Hematopoietic multipotent progenitor cell treated with erythropoietin and hydrocortisone succinate and interleukin-3 and kit ligand, for 8 days (in vitro differentiated cells): ENCODE measurements at places on chromosomes 6 and 20.
A peak's percentile ranks its signal among the peaks of the same experiment; 100 is the strongest.

DNA sequence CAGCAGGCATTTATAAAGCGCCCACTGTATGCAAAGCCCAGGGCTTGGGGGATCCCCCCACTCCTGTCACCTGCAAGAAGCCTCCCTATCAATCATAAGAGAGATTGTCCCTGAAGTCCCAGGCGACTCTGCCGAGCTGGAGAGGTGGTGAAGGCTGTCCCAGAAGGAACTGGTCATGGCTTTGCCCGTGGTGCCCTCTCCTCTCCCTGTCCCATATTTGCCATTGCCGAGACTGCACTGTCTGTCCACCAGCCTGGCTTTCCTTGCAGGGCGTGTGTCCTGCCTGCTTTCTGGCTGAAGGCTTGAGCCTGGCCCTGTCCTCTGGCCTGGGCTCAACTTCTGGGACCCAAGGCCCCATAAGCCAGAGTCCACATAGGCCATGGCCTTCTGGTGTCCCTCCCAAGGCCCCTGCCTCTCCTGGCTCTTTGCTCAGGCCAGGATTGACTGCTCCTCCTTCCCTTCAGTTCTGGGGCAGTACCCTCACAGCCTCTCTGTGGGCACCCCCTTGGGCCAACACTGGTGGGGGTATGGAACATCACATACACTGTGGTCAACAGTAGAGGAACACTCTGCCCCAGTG, 46.9 kb downstream of the CPXM1 start:
- DNase-seq: no peak

- DNase-seq: no peak
Observed at GRCh38 chr20:22403022-22403631, 181.2 kb downstream of the FOXA2 start.

- no peak for DNase-seq
Observed at GRCh38 chr6:96279084-96279483, 242.5 kb upstream of the UFL1 start.

DNA sequence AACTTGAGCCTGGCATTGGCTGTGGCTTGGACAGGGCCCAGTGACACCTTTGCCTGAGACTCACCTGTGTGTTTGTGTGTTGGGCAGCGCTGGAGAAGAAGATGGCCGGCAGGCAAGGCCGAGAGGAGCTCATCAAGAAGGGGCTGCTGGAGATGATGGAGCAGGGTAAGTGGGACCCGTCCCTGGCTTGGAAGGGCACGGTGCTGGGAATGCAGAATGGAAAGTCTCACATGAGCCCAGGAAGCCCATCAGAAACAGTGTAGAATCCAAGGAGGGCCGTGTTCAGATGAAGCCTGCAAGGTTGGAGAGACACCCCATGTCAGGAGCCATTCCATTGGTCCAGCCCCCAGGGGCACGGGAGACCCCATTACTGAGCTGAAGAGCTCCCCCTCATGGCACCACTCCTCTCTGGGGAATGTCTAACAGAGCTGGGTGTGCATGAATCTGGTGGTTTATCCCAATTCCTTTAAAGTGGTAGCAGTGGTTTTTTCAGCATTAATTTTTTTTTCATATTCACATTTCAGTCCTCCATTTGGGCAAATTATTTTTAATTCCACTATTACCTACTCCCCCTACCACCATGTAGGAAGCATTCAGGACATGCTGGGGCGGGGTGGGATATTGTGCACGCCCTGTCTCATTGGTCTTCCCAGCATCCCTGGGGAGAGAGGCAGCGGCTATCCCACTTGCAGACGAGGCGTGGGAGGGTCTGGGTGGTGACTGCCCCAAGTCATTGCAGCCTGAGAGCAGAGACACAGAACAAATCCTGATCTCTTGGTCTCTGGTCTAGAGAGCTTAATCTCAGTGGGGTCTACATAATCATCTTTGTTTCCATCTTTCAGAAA, 143.6 kb downstream of the PHACTR3 start:
- DNase-seq: no peak

GRCh38 chr6:57305761-57306160, 11.7 kb upstream of the PRIM2 start:
- no peak for DNase-seq

DNA sequence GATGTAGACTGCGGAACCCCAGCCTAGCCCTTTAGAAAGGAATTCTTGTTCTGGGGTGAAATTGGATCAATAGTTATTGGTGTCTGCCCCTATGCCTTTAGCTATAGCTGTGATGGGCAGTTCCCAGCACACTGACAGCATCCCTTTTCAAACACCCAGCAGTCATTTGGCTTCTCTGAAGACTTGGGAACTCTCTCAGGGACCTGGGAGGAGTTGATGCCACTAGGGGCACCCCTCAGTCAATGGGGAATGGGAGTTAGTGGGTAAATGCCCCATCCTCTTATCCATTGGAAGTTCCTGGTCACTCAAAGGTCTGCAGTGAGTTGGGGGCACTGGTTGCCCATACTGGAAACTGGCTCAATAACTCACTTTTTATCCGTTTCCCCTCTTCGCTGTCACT, 31.6 kb upstream of the CSNK2A1 start:
- no peak for DNase-seq

DNA sequence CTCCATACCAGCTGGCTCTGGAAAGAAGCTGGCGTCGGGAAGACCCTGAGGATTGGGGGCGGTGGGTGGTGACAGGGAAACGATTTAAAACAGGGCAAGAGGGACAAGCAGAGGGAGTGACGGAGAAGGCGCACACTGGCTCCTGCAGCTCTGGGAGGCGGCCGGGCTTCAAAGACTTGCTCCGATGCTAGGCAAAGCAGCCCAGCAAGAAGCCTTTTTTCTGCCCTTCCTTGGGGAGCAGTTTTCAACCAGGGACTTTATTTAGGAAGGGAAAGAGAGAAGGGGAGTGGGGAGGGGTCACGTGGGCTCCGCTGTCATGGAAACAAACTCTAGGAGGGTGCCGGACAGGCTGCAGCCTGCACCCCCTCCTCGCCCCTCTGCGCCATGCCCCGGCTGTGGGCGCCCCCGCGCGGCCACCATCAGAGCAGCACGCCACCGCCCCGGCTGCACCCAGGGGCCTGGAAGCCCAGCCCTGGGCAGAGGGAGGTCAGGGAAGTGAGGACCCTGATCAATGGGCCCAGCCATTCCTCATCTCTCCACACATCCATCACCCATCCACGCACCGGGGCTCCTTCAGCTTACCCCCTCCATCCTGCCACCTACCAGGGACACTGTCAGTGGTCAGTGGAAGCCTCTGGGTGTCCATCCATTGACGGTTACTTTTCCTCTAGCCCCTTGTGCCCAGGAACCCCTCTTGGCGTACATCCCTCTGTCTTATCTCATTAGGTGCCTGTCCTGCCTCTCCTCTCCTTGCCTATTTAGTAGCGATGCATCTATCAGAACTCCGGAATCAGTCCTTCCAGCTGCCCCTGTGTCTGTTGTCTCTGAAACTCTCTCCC, 66.6 kb upstream of the CCDC167 start:
- DNase-seq: peak; percentile 14

- no peak for DNase-seq
Observed at GRCh38 chr6:163355426-163355991, 59.0 kb upstream of the QKI start.

GRCh38 chr6:163398815-163399214, 15.7 kb upstream of the QKI start:
- no peak for DNase-seq

DNA sequence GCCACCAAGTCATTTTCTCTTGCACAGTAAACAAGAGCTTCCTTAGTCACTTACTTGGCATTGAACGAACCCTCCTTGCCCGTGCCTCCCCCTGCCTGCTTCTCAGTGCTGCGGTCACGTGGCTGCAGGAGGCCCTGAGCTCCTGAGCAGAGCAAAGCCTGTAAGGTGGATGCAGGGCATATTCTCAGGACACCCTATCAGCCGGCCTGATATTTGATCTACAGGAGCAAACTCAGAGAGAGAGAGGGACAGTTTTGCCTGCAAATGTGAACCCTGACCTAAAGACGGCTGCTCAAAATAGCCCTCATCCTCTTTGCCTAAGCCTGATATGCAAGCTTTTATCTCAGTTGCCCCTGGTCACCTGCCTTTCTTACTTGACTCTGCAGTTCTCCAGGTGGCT, 93.0 kb upstream of the POPDC3 start:
- no peak for DNase-seq

DNA sequence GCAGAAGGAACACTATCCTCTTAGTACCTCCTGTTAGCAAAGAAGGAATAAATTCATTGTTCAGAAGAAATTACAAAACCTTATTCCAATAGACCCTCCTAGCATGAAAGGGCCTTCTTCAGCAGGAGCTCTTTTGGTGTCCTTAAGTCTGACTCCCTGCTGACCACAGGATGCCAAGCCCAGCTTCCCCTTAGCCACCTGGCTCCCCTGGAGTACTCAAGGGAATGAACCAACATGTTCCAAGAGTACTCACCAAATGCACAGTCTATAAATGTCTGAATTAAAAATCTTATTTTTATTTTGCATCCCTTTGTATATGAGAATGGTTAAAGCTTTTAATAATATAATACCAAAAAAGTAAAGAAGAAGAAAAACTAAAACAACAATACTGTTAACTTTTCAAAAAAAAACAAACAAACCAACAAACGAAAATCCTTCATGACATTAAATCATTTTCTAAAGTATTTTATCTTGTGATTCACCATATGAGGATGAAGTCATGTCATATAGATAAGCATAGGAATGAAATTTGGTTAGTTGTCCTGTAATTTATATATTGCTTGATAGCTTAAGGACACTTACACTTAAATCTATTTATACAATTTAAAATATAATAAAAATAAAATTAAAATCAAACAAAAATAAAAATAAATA, 1355.1 kb downstream of the HACE1 start:
- DNase-seq: no peak

DNA sequence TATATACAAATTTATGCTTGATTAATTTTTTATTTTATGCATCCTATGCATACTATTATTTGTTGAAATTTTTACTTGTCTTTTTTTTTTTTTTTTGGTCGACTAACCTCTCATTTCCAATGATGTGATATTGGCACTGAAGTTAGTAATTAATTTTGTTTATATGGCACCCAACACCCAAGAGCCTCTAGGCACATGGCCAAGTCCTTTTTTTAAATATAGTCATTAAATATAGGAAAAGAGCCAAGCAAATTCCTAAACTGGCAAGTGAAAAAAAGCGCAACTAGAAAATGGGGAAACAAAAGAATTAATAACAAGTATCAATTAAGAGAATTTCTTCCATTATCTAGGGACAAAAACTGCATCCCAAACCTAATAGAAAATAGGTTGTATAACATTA, 85.5 kb upstream of the HS3ST5 start:
- no peak for DNase-seq

DNA sequence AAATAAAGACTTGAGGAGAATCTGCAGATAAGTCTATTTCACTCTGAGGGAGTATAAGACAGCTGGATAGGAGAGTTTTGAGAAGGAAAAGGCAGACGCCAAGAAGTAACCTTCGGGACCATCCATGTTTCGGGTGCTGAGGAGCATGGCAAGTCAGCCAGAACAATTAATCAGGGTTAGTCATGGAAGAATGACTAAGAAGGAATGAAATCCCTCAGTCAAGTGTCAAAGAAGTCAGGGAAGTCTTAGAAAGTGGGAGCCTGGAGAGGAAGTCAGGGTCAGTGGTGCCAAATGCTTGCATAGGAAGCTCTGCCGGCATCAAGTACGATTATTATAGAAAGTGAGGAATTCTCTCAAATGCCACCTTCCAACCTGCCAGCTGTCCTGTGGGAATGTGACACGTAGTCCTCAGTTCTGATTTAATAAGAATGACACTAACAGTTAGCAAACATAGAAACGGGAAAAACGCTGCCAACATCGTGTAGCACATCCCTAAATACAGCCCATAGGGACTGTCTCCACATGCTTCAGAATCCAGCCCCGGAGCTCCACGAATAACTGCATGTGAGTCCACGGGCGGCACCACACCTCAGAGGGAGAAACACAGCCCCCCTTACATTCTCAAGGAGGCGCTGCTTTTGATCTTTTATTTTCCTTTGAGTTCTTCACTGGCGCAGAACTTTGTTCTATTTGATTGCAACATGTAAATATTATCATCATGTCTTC, 602.7 kb downstream of the PRKN start:
- no peak for DNase-seq

GRCh38 chr6:32570363-32570905, 19.2 kb downstream of the HLA-DRB1 start:
- no peak for DNase-seq

DNA sequence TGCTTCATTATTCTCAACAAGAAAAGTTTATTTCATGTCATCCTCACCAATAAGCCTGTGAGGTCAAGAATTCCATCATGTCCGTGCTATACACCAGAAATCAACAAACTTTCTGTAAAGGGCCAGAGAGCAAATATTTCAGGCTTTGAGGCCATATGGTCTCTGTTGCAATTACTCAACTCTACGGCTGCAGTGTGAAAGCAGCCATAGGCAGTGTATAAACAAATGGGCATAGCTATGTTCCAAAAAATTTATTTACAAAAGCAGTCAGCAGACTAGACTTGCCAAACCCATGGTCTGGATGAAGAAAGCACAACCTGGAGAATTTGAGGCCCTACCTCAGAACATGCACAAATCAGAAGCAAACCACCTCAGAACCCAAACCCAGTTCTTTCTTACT, 118.5 kb downstream of the PCSK2 start:
- no peak for DNase-seq

GRCh38 chr20:48194583-48194982, 409.3 kb upstream of the SULF2 start:
- no peak for DNase-seq

DNA sequence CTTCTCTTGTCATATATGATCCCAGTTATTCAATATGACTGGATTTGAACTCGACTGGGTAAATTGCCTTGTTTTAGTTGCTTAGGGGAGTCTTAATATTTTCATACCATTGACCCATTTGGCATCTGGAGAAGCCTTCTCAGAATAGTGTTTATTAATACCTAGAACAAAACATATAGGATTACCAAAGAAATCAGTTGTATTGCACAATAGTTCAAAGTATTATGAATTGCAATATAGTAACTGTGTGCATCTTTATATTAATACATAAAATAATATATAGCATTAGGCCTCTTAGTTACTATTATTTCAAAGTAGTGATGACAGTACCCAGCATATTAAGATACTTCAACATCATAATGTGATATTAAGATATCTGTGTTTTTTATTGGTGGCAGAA, 177.8 kb downstream of the PLCB4 start:
- no peak for DNase-seq

DNA sequence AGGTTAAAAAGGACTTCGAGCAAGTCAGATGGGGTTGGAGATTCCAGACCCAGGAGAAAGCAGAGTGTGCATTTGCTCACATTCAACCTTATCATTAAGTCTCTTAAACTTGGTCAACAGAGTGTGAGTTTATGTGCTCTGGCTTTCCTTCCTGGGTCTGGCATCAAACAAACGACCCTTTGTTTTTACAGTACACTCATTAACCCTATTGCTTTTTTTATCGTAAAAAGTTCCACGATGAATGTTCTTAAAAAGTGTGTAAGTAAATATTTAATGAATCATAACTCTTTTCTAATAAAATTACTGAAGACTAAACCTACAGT, 2.5 kb downstream of the FYN start:
- DNase-seq: no peak

DNA sequence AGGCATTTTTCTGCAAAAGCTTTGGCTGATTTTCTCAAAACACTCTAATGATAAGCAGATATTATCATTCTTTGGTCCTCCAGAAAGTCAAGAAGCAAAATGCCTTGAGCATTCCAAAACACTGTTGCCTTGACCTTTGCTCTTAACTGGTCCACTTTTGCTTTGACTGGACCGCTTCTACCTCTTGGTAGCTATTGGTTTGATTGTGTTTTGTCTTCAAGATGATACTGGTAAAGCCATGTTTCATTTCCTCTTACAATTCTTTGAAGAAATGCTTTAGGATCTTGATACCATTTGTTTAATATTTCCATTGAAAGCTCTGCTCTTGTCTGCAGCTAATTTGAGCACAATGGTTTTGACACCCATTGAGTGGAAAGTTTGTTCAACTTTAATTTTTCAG, 35.6 kb upstream of the SDHAF4 start:
- DNase-seq: no peak

GRCh38 chr20:8854571-8854970, 214.3 kb upstream of the PLCB4 start:
- no peak for DNase-seq
